ENCODE measurements at places on chromosomes 13 and 19.

DNA sequence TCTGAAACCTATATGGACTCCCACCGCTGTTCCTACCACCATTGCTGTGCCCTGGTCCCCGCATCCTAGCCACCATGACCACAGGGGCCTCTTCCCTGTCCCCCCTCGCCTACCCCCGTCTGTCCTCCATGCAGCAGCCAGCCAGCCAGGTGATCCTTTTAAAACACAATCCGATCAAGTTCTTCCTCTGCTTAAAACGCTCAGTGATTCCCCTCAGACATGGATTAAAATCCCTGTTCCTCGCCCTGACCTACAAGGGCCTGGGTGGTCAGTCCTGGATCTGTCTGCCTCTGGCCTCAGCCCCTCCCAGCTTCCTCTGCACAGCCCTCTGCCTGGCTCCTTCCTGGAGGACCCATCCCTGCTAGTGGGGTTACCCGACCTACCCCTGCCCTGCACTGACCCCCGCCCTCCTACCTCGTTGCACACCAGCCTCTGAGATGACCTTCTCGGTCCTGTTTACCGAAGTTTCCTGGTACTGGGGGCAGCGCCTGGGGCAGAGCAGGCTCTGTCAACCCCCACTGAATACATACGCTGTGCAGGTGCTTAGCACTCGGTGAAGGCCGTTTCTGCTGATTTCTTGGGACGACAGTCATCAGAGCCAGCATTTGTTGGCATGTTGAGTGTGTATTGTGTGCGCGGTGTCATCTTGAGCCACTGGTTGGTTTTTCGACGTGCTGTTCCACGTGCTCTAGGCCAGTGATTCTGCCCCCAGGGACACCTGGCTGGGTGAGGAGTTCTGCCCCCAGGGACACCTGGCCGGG lies 14.7 kb upstream of the LENG8 start:
- DNase-seq: no peak

DNA sequence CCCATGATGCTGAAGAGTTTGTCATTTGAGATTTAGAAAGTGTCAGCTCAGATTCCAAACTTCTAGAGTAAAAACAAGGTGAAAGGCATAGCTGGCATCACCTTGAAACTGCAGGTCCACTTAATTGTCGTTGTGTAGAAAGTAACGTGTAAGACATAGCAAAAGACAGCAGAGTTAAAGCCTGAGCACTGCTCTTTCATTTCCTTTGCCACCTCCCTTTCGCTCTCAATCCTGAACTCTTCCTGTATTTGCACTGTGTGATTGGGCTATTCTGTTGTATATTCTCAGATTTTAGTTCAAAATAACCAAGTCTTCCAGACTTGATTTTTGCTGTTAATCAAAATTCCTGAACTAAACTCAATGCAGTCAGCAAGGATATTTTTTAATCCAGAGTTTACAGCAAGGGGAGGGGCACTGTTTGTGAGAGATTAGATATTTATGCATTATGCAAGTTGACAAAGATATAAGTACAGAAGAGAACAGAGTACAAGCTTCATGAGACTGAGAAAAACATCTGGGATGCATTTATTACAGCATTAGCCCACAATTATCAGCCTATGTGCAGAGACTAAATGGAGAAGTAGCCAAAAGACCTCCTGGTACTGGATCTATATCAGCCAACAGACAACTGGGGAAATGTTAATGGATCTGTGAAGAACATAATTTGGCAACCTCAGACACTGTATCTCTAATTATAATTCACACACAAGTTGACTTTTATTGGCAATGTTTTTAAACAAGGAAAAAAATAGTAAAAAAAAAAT lies 328.6 kb downstream of the SUCLA2 start:
- DNase-seq: no peak

DNA sequence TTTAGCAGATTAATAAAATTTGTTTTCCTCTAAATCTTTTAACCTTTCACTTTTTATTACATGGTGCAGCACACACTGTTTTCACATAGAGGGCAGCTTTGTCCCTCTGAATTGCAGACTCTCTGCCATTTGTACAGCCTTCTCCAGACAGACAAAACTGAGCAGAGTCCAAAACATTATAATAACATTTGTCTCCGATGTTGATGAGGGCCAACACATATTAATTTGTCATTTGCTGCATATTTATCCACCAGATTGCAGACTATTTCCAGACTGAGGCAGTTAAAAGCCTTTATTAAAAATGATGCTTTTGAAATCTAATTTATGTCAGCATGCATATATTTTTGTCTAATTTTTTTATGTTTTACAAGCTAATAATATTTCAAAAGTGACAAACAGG lies 1251.9 kb upstream of the SLC10A2 start:
- DNase-seq: no peak

GRCh38 chr13:60707878-60708277 lies 310.9 kb downstream of the TDRD3 start:
- no peak for DNase-seq

DNA sequence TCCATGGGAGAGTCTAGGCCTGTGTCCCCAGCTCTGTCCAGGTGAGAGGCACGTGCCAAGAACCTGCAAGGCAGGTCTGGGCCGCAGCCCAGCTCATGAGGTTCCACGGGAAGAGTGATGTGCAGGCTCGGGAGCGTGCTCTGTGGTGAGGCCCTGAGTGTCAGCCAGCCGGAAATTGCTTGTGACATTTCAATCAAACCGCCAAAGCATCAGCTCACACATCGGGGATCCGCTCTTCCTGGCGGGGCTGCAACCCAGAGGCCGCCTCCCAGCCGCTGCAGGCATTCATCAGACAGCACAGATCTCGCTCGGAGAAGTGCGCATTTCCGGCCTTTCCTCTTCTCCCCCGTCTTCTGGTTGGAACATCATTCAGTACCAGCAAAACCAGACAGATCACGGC lies 109.3 kb downstream of the KDM4B start:
- DNase-seq: no peak

- DNase-seq: no peak
Measured at GRCh38 chr13:52840066-52840465, 8.4 kb downstream of the PCDH8 start.

DNA sequence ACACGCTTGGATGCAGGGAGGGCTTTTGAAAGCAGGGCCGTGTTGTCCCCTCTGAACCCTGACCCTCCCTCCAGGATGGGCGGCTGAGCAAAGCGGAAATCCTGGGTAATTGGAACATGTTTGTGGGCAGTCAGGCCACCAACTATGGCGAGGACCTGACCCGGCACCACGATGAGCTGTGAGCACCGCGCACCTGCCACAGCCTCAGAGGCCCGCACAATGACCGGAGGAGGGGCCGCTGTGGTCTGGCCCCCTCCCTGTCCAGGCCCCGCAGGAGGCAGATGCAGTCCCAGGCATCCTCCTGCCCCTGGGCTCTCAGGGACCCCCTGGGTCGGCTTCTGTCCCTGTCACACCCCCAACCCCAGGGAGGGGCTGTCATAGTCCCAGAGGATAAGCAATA lies 15.2 kb downstream of the RCN3 start:
- no peak for DNase-seq

DNA sequence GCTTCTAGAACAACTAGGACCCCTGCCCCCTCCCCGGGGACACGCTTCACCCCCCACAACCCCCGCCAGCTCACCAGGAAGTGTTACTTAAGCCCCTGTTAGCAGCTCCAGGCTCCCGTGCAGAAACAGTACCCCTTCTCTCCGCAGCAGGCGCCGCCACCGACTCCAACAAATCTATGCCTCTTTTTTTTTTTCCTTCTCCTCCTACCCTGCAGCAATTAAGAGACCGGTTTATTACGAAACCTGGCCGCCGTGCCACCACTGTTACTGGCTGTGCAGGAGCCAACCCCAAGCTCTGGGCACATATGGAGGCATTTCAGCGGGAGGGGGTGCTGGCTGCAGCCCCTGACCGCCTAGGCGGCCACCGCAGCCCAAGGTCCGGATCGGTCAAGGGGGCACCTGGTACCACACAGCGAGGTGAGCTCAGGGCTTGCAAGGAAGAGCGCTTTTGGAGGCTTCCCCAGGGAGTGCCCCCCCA lies 2.4 kb downstream of the GADD45B start:
- no peak for DNase-seq

DNA sequence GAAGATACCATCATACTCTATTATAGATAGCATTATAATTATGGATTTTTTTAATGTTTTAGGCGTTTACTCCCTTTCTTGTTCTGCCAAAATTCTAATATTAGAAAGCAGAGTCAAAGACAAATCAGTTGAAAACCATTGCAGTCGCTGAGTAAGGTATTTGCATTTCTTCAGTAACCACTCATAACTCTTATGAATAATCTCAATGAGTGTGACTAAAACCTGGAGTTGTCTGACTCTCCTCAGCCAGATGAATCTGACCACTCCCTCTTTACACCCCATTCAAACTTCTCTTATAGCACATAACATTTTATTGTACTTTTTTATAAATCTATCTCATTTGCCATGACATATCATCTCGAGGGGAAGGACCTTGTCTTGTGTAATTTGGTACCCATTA lies 1006.5 kb downstream of the DIAPH3 start:
- DNase-seq: no peak

DNA sequence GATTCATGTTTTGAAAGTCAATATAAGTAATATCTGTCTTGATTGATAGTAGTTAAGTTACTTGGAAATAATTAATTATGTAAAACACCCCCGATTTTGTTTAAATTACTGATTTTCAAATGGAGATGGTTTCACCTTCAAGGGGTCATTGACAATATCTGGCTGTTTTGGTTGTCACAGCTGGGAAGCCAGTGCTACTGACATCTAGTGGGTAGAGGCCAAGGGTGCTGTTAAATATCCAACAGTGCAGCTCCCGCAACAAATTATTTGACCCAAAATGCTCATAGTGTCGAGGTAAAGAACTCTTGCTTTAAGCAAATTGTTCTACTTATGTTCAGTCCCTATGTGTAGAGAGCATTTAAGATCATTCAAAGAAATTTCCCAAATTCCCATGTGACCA lies 50.6 kb upstream of the PCDH20 start:
- DNase-seq: no peak

GRCh38 chr13:77811381-77811780 lies 107.2 kb downstream of the EDNRB start:
- no peak for DNase-seq

- no peak for DNase-seq
Measured at GRCh38 chr19:35135389-35135909, 590 bp upstream of the LGI4 start.

GRCh38 chr19:48746110-48746509 lies 599 bp downstream of the IZUMO1 start:
- no peak for DNase-seq

- no peak for DNase-seq
Measured at GRCh38 chr19:47037766-47038165, 10.7 kb downstream of the TMEM160 start.

DNA sequence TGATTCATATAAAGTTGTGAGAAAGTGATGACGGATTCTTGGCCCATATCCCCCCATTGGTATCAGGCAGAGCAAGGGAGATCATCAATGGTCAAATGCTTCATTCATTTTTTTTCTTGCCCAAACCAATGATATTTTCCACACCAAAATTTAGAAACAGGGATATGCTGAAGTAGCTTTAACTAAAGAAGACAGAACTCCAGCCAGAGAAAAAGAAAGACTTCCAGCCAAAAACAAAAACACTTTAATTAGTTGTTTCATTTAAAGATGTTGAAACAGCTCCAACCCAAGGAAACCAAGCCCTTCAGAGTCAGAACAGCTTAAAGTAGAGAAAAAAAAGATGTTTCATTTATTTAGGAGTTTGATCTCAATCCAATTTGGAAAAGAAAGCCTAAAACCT lies 358.9 kb upstream of the NBEA start:
- no peak for DNase-seq
